Left kidney (tissue), 8 donors: ENCODE measurements at places on chromosomes 13 and 19.

DNA sequence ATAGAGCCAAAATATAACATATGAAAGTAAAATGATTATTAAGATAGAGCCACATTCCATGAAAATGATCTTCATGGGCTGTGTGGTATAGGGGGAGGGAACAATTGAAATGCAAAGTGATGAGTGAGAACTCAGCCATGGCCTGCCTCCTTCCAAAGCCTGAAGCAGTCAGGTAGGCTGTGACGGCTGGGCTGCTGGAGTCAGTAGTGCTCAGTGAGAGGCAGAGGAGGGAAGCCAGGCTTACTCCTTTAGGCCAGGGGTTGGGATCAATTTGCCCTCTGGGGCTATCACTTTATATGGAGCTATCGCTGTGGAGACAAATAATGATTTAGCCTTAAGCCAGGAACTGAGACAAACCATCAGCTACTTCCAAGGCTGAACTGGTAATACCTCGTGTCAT is 654.9 kb downstream of the FGF9 start:
- DNase-seq = no peak

DNA sequence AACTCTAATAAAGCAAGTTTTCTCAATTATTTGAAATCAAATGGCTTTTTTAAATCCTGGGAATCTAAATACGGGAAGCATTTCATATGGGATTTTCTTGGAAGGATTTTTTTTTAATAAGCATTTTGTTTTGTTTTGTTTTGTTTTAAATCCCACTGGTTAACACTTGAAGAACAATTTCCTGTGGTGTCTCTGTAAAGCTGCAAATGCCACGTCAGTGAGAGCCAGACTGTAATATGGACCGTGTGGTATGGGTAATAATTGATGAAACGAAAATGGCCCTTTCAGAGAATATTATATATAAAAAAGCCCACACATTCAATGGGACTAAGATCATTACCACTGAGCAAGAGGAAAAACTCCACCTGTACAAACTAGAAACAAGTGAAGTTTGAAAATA is 33.9 kb upstream of the MIR17HG start:
- DNase-seq = no peak

- DNase-seq = no peak
Observed at GRCh38 chr19:5372572-5373200, 32.1 kb upstream of the PTPRS start.

DNA sequence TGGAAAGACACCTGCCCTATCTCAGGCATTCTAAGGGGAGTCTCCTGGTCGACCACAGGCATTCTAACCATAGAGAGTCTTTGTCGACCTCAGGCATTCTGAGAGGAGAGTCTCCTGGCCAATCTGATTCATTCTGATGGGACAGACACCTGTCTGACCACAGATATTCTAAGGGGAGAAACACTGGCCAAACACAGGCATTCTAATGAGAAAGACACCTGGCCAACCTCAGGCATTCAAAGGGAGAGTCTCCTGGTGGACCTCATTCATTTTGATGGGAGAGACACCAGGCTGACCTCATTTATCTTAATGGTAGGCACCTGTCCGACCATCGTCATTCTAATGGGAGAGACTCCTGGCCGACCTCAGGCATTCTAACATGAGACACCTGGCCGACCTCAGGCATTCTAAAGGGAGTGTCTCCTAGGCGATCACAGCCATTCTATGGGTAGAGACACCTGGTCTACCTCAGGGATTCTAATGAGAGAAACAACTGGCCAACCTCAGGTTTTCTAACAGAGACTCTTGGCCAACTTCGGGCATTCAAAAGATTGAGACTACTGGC is 1351.5 kb downstream of the UQCRFS1 start:
- no peak for DNase-seq

- DNase-seq = no peak
Observed at GRCh38 chr13:21837841-21838551, 167.1 kb downstream of the FGF9 start.

- no peak for DNase-seq
Observed at GRCh38 chr13:32491028-32491427, 47.6 kb downstream of the N4BP2L2 start.

GRCh38 chr19:58354478-58355030 is 1.3 kb upstream of the A1BG start:
- no peak for DNase-seq

- DNase-seq = no peak
Observed at GRCh38 chr19:8840708-8841107, 8.5 kb downstream of the MBD3L1 start.

- DNase-seq = peak; percentile 58
Observed at GRCh38 chr13:38872693-38873092, 117.9 kb downstream of the STOML3 start.

DNA sequence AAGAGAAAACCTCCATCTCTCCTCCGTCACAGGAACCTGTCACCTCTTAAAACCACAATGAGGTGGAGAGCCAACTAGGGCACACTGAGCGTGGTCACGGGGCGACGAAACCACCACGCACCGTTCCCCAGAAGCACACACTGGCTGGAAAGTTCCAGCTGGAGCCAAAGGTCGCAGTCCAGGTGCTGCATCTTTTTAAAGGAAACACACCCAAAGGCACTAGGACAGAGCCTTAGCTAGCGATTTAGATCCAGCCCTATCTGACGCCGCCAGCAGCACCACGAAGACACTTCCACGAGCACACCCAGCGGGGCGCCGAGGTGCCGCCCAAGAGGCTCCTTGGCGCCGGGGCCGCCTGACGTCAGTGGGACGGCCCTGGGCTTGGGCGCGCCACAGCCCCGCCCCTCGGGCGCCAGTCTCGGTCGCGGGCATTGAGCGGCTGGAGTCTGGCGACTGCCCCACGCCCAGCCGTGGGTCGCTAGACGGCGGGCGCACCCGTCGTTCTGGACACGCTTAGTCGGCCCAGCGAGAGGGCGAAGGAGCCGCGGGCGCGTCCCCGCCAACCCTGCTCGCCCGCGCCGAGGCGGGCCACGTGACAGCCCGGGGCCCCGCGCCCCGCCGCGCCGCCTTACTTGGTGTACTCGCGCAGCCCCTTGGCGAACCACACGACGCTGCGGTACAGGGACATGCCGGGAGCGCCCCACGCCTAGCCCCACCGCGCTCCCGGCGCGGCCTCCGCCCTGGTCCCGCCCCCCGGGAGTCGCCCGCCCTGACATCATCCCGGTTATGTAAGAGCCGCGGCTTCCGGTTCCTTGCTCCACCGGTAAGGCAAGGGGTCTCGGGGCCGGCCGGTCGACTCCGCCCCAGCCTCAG is at the start of gene DHRS12:
DHRS12 (minus strand) TSS at position 742 of the 873 bp plus-strand sequence. CDS start 4,504 bp downstream, outside the sequence.
- DNase-seq = peak; percentile 84

- no peak for DNase-seq
Observed at GRCh38 chr13:22074403-22074802, 403.5 kb downstream of the FGF9 start.

GRCh38 chr13:112997188-112998130 is 28.4 kb downstream of the MCF2L start:
- no peak for DNase-seq

- DNase-seq = no peak
Observed at GRCh38 chr19:3282155-3282554, 57.7 kb downstream of the CELF5 start.

DNA sequence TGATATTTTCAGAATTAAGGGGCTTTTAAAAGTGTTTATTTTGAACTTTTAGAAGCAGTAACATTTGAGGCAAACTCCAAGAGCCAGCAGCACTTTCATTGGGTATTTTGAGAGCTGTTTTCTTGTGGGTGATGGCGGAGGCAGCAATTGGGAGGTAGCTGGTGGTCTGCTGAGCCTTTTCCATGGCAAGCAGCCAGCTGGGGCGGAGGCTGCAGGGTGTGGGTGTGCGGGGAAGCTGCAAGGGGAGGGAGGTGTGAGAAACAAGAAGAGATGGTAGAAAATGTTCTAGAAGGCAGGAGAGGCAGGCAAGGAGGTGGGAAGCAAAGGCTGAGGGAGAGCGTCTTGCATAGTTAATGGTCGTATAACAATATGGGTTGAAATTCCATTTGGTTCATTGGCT is 223.4 kb upstream of the HTR2A start:
- no peak for DNase-seq

GRCh38 chr13:51457086-51457815 is 4.4 kb upstream of the INTS6 start:
- no peak for DNase-seq
